Activated naive CD4-positive, alpha-beta T cell treated with anti-CD3 and anti-CD28 coated beads for 36 hours (primary cell): ENCODE measurements at places on chromosomes 11 and 22. TPM values are rescaled to one million over a fixed set of nuclear protein-coding genes. Genes with fewer than 3 reads are reported as not detected.

Gene NLRP14
- total RNA-seq = not detected

Gene DDX10
- total RNA-seq = 36.6 TPM

GRCh38 chr11:122695076-122695615 is 39.6 kb downstream of the UBASH3B start:
- DNase-seq = no peak

Gene CARNS1
- total RNA-seq = 0.91 TPM

DNA sequence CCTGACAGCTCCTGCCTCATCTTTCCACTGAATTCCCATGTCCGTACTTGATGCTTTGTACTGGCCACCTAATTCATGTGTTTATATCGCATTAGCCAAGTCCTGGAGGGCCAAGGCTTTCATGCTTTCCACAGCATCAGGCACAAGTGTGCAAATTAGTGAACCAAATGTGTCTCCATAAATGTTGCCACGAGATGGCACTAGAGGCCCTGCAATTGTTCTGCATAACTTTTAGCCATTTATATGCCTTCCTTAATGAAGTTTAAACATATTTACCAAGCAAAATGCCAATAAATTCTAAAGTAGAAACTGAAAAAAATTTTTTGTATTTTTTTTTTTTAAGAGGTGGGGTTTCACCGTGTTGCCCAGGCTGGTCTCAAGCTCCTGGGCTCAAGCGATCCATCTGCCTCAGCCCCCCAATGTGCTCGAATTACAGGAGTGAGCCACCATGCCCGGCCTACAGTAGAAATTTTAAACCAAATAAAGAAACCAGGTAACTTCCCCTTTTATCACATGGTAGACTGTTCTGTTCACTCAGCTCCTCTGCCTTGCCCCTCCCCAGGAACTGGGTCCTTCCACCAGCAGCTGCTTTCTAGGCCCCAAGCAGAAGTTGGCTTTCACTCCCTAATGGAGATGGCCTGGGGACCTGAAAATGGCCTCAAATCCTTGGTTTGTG is 20.8 kb upstream of the IL18BP start:
- peak; percentile 72 for DNase-seq

- DNase-seq = peak; percentile 56
These were observed 2.9 kb upstream of the TUBGCP6 start for GRCh38 chr22:50247748-50248147.

DNA sequence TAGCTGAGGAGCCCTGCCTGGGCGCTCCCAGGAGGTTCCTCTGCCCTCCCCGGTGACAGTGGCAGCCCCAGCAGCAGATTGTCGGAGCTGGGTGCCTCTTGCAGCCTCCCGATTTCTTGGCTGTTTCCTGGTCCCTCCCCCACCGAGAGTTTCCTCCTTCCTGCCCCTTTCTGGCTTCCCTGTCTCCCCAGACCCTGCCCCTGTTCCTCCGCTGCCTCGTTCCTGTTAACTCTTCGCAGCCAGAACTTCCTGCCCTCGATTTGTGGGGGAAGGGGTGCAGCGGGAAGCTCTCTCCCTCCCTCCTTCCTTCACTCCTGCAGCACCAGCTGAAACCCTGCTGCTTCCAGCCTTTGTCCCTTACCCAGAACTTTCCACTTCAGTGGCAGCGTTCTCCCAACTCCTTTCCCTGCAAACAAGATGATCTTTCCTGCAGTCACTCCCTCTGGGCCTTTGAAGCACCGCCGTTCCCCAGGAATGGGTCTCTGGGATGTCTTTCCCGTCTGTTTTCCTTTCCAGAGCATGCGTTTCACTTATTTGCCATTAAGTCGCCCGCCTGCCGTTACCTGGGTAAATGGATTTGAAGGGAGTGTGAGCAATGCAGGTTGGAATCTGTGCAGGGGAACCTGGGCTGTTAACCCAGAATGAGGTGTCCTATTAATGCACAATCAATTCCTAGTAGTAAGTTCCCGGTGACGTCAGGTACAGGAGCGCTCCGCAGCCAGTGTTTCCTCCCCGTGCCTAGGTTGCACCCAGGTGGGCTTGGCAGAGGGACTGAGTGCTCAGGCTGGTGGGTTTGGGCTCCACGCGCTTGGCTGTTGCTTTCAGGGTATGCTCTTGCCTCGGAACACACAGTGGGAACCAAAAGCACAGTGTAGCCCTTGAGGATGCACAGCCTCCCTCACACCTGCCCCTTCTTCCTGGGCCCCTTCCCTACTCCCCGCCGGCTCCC is 4.3 kb downstream of the GRK2 start:
- peak; percentile 51 for DNase-seq

Gene OR52E8
- total RNA-seq = not detected

- DNase-seq = no peak
These were observed 134.3 kb downstream of the ELP4 start for GRCh38 chr11:31643857-31644256.

Gene TYMP
- 43.7 TPM for total RNA-seq

- DNase-seq = no peak
These were observed 76.2 kb upstream of the TP53I11 start for GRCh38 chr11:45026835-45027234.

Gene KCNJ5
- total RNA-seq = not detected

Gene RASL10A
- not detected for total RNA-seq

Gene FBXO3
- total RNA-seq = 12.2 TPM

DNA sequence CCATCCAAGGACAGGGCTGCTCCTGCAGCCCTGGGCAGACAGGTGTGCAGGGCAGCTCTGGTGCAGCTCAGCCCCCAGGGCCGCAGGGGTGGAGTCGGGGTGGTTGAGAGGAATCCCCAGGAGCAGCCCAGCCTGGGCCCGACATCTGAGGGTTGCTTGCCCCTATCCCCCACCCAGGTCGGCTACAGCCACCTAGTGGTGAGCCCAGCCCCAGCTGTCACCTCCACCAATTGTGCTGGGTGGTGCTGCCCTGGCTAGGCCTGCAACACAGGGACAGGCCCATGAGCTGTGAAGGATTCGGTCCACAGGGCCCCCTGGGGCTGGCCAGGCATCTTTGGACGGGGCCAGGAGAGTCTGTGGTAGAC is 29.6 kb downstream of the RTN4R start:
- DNase-seq = peak; percentile 81

DNA sequence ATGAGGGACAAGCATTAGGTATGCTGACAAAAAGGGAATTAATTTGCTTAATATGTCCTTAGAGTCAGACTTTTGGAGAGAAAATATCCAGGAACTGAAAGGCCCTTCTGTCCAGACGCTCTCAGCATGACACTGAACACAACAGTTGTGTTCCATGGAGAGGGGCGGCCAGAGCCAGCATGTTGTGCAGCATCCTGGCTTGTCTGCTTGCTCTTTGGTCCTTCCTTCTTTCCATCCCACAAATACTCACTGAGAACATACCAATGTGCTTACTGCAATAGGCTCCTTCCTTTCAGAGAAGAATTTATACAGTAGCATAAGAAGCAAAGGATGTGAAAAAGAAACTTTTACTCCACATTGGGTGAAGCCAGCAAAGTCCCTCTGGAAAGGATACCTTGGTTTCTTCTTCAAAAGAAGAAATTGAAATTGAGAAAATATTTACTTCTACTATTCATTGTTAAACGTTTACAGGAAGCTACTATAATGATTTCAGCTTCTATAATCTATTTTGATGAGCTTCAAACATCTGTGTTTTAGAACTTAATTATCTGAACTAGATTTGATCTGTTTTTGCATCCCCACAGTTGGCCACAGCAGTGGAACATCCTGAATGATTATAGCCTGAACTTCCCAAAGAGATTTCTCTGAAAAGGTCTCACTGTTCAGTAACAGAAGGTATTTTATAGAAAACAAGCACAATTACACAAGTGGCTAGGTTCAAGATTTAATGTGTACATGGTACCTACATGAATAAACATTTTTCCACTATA is 304.1 kb upstream of the PITPNB start:
- DNase-seq = no peak

Gene FLRT1
- total RNA-seq = 0.17 TPM

Gene OR2AG1
- total RNA-seq = not detected

DNA sequence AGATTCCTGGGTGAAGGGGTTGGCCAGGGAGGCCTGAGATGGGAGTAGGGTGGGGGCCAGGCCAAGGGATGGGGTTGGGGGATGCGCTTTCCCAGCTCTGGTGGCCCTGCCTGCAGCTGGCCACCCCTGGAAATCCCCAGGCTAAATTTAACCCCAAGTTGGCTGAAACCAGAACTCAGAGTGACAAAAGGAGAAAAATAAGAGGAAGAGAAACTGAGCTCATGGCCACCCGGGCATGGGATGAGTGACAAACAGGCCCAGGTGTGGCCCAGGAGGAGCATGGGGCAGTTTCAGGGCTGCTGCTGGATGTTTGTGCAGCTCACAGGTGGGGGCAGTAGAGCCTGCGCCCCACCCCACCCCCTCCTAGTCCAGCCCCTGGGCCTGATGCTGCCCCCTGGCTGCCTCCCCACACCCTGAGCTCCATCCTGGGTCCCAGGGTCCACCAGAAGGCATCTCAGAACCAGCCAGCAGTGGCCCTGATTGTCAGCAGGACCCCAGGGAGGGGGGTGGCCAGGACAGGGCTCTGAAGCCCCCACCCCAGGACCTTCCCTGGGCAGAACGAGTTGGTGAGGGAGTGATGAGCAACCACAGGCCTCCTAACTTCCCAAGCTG is 48.0 kb downstream of the IGLL5 start:
- peak; percentile 31 for DNase-seq

- DNase-seq = no peak
These were observed 91.3 kb downstream of the BDNF start for GRCh38 chr11:27608951-27609350.

GRCh38 chr11:77201991-77202841 is 74.2 kb downstream of the MYO7A start:
- no peak for DNase-seq

GRCh38 chr11:28627690-28628255 is 519.6 kb downstream of the METTL15 start:
- DNase-seq = no peak

- peak; percentile 75 for DNase-seq
These were observed 6.3 kb upstream of the SYNGR1 start for GRCh38 chr22:39343259-39344045.

GRCh38 chr22:19714312-19715187 is at the start of gene SEPTIN5:
SEPTIN5 (plus strand) TSS chr22:19714503; CDS start chr22:19714589, 86 bp downstream.
- no peak for DNase-seq

DNA sequence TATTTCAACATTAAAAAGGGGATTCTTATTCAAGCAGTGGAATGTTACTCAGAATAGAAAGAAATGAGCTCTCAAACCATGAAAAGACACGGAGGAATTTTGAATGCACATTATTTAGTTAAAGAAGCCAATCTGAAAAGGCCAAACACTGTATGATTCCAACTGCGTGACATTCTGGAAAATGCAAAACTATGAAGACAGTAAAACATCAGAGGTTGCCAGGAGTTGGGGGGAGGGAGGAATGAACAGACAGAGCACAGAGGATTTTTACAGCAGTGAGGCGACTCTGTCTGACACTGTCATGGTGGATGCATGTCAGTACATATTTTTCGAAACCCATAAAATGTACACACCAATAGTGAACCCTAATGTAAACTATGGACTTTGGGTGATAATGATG is 22.9 kb upstream of the THY1 start:
- DNase-seq = no peak

GRCh38 chr11:67248653-67249052 is 17.6 kb upstream of the GRK2 start:
- DNase-seq = no peak

Gene PHOX2A
- total RNA-seq = not detected

GRCh38 chr11:76649851-76650372 is 20.6 kb downstream of the LRRC32 start:
- DNase-seq = no peak

DNA sequence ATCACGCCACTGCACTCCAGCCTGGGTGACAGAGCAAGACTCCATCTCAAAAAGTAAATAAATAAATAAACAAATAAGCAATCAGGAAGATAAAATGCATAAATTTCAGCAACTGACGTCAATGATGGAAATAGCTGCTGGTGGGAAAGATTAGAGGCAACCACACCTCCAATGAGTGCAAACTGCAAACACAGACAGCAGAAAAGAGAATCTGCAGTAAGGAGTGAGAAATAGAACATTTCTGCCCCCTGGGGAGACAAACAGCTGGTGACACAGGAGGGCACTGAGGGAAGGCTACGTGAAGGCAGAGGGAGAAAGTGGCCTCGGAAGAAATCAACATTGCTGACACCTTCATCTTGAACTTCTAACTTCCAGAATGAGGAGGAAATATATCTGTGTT is 6.5 kb downstream of the PI4KA start:
- DNase-seq = no peak
